ENCODE measurements at places on chromosomes 2 and 18.

DNA sequence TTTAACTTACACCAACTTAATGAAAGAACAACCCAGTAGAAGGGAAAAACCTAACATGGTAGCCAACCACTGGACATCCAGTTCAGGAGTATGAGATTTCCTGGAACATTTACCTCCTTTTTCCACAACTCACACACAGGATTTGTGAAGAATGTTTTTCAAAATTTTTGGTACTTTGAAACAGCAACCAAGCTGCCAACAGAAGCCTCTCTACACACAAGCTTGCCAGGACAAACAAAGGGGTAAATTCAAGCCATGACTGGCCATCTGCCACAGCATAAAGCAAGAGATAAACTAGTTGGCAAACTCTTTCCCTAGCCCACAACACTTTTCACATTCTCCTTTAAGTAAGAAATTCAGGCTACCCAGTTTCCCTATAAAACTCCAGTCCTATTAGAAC is 21.4 kb downstream of the MGAT4A start:
- DNase-seq, result no peak

DNA sequence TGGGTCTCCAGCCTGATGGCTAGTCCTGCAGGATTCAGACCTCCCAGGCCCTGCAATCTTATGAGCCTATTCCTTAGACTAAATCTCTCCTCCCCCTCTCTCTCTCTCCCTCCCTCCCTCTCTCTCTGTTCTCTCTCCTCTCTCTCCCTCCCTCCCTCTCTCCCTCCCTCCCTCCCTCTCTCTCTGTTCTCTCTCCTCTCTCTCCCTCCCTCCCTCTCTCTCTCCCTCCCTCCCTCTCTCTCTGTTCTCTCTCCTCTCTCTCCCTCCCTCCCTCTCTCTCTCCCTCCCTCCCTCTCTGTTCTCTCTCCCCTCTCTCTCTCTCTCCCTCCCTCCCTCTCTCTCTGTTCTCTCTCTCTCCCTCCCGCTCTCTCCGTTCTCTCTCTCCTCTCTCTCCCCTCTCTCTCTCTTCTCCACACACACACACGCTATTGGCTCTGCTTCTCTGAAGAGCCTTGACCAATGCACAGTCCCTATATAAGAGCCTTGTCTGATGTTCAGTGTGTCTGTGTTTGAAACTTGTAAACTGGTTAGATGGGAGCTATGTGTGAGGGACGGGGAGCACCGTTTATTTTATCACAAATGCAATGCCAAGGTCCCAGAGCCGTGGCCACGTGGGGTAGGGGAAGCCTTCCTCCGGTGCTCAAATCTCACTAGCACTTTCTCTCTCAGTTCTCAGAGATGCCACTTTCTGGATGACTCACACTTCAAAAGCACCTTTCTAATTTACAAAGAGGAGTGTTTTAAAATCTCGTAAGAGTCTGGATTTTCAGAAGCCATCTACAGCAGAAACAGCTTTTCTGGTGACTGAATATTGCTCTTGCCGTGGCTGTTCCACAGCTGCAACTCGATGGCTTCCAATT is 9.4 kb upstream of the PRLH start:
- no peak for DNase-seq

- no peak for DNase-seq
Measured at GRCh38 chr2:46183426-46183825, 113.8 kb upstream of the EPAS1 start.

- no peak for DNase-seq
Measured at GRCh38 chr18:74610051-74610615, 12.5 kb downstream of the ZNF407 start.

DNA sequence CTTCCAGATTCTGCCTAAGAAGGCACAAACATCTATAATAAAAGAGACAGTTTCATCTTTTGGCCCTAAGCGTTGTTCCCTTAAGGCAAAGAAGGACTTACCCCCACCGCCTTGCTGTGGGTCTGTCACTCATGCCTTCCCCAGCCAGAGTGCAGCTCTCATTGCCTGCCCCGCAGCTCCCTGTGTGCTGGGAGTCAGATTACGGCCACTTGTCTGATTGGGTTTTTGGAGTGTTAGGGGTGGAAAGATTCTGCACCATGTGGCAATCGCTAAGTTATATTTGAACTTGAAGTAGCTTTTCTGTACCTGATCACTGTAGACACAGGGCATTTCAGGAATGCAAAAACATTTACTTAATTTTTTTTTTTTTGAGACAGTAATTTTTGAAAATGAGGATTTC is at the start of gene AQP4:
Gene AQP4, minus strand, starts transcription at position 151 of the 400 bp plus-strand sequence. Its CDS starts 18 bp downstream, at position 133.
- DNase-seq, result no peak

Measured in NCI-H1092 (cell line).